T-helper 17 cell (primary cell): ENCODE measurements at places on chromosomes 12 and 14.

DNA sequence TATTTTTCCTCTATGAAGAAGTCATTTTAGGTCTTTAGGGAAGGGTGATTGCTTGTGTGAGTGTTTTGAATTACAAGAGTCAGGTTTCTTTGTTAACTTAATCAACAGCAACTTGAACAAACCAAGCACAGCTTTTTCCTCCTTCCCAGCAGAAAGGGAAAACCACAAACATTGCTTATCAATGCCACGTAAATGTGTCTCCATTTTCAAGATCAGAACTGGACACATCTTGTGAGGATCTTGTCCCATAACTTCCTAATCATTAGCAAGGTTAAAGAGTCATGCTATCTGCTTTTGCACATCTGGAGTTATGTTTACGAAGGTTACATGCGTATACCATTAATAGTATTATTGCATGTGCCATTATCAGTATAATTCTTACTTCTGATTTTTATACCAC lies 248.0 kb upstream of the FLRT2 start:
- no peak for DNase-seq

- DNase-seq: peak; percentile 54
These were observed at the start of gene EMP1 for GRCh38 chr12:13196130-13196921. Gene EMP1, plus strand, starts transcription at chr12:13196726. Its CDS starts 14,785 bp downstream, at chr12:13211511.

DNA sequence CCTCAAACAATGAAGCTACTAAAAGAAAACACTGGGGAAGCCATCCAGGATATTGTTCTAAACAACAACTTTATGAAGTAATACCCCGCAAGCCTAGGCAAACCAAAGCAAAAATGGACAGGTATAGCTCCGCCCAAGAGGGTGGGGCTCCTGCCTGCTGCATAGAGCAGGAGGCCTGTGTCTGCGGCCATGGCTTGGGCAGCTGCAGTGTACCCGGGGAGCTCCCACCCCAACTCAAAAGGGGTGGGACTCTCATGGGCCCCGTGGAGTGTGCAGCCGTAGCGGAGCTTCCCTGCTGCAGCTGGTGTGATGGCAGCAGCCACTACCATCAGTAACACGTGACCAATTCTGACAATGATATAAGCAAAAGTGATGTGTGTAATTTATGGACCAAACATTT lies 264.2 kb upstream of the KITLG start:
- DNase-seq: no peak

DNA sequence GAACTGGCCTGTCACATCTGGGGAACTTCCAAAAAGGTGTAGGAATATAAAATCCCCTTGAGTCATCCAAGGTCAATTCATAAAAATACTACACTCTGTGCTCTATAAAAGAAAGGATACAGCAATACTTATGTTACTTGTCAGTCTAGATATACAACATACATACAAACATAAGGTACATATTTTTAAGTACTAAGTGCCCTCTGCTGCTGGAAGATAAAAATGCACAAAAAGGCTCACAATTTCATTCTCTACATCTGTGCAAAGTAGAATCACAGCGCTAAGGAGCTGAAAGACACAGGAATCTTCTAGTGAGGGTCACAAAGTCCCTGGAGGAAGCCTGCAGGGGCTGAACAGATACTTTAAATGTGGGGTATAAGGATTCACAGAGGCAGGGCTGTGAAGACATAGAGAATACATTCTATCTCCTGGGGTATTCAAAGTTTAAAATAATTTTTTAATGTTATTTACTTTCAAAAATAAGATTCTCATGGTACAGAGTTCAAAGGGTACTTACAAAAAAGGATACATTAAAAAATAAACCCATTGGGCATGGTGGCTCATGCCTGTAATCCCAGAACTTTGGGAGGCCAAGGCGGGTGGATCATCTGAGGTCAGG lies 10.2 kb upstream of the GOLGA5 start:
- no peak for DNase-seq

DNA sequence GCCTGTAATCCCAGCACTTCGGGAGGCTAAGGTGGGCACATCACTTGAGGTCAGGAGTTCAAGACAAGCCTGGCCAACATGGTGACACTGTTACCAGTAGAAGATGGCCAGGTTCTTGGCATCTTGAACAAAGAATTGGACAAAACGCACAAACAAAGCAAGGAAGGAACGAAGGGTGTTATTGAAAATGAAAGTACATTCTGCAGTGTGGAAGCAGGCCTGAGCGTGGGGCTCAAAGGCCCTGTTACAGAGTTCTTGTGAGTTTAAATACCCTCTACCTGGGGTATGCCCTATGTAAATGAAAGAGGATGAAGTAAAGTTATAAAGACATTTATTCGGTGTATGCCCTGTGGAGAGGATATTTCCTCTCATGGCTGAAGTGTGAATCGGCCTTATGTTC lies 20.8 kb upstream of the CDK17 start:
- no peak for DNase-seq

DNA sequence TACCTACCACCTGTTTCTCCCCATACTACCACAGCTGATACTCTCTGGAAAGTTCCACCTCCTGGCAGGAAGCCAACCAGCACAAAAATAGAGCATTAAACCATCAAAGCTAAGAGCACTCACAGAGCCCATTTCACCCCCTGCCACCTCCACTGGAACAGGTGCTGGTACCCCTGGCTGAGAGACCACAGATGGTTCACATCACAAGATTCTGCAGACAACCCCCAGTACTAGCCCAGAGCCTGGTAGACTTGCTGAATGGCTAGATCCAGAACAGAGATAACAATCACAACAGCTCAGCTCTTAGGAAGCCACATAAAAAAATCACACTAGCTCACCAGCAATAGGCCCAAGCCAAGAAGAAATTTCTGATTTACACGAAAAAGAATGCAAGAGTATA lies 855.2 kb downstream of the FSCB start:
- no peak for DNase-seq

DNA sequence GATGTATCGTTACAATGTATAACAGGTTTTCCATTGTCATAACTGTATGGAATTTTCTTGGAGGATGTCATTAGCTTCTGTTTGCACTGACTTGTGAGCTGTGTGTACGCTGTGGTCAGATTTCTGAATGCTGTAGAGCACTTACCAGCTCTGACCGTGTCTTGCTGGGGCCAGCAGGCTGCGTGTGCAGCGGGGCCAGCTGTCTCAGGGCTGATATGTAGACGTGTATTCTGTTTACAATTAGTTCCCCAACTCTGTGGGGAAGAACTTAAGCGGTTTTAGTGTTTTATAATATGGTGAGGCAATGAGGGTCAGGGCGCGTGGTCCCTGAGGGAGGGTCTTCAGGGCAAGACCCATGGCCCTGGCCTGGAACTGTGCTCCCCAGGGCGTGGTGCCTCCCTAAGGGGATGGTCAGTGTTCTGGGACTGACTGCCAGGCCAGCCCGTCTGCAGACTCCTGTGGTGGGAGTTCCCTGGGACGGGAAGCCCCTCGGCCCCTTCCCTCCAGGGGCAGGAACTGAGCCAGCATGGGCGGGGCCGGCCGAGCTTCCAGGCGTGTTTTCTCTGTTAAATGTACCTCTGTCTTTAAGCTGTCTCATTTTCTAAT lies 18.7 kb downstream of the XRCC3 start:
- DNase-seq: no peak

DNA sequence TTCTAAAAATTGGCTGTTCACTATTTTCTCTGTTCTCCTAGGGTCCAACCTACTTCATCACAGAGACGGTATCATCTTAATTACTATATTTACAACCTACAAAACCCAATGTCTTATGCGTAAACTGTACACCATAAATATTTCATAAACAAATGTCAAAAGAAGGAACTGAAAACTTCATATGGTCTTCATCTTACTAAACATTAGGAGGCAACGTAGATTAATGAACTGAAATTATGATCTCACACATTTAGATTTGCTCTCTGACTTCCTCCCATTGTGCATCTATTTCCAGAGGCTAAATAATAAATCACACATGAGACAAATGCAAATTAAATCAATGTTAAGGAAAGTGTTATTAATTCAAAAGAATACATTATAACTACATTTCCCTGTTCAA lies 1850.6 kb upstream of the SEL1L start:
- DNase-seq: no peak
